ENCODE measurements at places on chromosomes 2 and 18.
A peak's percentile ranks its signal among the peaks of the same experiment; 100 is the strongest.

- peak; percentile 32 for DNase-seq
These were observed 9.5 kb upstream of the ZNF396 start for GRCh38 chr18:35386600-35387100.

- no peak for DNase-seq
These were observed 31.1 kb downstream of the RNU4ATAC start for GRCh38 chr2:121561617-121562268.

- no peak for DNase-seq
These were observed 80.8 kb downstream of the TWIST2 start for GRCh38 chr2:238928520-238929241.

DNA sequence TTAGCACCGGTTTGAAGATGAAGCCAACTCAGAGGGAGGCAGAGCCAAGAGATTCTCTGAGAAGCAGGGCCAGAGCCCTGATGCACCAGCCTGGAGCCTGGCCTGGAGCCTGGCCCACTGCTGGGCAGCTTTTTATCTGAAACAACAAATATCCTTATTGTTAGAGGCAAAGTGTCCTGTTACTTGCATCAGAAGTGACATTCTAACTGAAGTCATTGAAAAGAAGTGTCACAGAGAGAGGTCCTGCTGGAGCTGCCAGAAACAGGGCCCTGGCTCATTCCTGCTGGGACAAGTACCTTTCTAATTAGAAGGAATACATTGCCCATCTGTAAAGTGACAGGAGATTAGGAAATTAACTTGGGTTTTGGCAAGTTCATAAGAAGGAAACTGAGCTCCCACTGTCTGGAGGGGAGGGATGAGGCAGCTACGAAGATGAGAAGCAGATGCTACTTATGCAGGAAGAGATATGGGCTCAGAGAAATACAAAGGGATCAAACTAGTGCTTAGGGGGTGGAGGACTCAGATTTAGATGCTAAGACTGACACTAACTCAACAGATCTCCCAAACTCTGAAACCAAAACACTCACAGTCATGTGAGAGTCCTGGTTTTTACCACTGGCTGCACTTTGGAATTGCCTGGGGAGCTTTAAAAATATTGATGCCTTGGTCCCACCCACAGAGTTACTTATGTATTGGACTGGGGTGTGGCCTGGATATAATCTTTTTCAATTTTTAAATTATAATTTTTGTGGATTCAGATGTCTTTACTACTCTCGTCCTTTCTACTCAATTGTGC, 11.0 kb upstream of the HK2 start:
- DNase-seq = no peak

- DNase-seq = no peak
These were observed 495.8 kb downstream of the METTL4 start for GRCh38 chr18:2075499-2075898.

- DNase-seq = no peak
These were observed 1.9 kb upstream of the MEIS1 start for GRCh38 chr2:66432801-66433694.

DNA sequence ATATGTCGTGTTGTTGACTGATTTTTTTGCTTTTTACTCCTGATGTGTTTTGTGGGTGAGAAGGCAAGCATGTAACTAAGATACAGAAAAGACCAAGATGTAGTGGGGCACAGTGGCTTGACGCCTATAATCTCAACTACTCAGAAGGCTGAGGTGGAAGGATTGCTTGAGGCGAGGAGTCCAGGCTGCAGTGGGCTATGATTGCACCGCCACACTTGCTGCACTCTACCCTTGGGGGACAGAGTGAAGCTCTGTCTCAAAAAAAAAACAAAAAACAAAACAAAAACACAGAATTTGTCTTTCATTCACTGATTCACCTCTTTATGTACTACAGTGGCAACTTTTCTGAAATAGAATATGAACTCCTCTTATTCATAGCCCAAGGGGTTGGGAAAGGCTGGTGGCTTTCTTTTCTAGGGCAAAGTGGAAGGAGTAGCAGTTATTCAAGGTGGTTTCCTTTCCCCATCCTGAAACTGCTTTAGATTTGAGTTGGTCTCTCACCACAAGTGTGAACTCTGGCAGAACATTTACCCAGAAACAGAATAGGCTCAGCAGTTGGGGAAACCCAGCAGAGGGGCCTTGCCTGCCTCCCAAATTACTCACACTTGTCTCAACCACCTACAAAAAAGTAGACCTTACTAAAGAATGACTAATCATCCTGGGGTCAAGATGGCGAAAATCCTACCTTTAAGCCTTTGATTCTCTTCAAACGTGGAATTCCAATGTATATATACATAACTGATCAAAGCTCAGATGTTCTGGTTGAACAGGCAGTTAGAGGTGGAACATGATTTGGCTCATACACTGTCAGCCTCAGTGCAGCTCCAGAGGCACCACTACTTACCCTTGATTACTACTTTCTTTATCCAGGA, 6.5 kb downstream of the TANK start:
- DNase-seq = peak; percentile 20

- DNase-seq = no peak
These were observed 270.6 kb upstream of the FBXO11 start for GRCh38 chr2:48176876-48177275.

- DNase-seq = no peak
These were observed 232.3 kb downstream of the OSR1 start for GRCh38 chr2:19125901-19126680.

DNA sequence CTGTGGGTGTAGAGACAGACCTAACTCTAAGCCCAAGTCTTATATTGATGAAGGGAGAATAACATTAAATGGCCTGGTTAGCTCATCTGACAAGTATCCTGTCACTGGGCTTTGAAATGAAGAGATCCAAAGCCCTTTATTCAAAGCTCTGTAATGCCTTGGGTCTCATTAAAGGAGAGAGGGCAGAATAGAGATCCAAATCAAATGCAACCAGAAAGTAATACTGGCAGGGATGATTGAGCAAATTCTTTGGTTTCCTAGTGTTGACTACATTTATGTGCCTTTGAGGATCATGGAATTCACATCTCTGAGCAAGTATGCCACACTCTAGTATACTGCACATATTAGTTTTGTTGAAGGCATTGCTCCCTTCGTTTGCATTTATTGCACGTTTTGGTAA, 147.9 kb upstream of the CAVIN2 start:
- DNase-seq = no peak

- no peak for DNase-seq
These were observed 844 bp upstream of the MPV17 start for GRCh38 chr2:27323596-27324285.

GRCh38 chr2:190882411-190882766, 1.8 kb downstream of the GLS start:
- DNase-seq = no peak

- DNase-seq = no peak
These were observed 83.9 kb upstream of the LRPPRC start for GRCh38 chr2:44079686-44080085.

DNA sequence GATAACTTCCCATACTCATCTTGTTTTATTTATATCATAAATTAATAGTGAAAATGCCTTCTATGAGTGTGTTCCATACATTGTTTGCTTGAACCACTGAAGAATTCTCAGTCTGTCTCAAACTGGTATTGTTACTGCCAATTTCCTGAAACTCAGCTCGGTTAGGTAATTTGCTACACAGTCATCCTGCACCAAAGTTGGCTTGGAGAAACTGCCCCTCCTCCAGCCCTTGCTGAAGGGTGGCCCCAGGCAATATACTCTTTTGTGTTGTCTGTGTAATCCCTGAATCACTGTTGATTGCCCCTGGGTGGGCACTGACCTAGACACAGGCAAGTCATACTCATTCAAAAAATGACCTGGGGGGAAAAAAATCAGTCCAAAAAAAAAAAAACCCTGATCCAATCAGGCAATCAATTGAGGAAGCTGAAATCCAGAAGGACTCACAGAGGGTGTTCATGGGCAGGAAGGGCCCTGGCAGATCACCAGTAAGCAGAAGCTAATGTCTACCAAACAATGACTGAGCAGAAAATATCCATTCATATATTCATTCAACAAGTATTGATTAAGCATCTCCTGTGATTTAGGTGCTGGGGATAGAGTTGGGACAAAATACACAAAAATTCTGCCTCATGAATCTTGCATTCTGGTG, 3.8 kb upstream of the SESTD1 start:
- no peak for DNase-seq

DNA sequence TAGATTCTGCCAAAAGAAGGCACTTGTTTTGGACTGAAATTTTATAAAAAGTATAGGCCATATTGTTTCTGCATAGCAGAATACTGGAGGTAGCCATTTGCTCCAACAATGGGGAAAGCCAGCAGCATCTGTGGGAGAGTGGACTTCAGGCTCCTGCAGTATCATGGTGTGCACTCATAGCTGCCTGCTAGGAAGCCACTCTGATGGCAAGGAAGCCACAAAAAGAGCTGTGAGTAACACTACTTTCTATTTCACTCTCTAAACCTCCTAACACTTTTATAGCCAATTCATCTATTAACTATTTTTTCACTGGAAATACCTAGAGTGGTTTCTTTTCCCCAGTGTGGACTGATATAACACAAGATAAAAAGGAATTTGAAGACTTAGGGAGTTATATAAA, 144.4 kb upstream of the KCNJ3 start:
- no peak for DNase-seq

DNA sequence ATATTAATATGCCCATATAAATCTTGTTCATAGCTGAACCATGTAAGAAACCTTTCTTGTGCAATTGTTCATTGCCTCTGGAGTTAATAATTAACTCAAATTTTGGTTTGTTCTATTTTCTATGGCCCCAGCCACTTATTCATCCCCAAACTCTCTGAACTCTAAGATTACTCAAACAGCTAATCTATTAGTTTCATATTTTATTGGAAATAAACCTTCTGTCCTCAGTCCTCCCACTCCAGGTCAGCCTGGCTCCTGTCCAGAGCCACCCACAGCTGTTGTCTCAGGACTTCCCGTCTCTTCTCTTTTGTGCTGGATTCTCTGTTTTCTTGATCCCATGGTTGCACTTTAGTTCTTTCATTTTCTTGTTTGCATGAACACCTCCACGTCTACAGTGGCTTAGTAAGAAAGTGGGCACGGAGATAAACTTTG, 4.4 kb upstream of the RNF103 start:
- DNase-seq = no peak

DNA sequence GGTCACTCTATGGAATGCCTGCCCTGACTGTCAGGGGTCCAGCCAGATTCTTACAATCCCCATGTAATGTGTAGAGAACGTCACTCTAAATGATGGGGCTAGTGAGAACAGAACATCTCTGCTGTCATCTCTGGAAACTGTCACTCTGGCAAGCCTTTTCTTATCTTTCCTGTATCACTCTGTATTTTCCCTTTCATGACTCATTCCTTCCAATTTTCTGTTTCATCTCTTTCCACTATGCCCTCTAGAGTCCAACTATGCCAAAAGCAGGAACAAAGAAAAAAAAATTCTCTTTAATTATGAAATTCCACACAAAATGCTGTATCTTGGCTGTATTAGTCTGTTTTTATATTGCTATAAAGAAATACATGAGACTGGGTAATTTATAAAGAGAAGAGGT, 608.8 kb downstream of the ADCYAP1 start:
- DNase-seq = no peak

DNA sequence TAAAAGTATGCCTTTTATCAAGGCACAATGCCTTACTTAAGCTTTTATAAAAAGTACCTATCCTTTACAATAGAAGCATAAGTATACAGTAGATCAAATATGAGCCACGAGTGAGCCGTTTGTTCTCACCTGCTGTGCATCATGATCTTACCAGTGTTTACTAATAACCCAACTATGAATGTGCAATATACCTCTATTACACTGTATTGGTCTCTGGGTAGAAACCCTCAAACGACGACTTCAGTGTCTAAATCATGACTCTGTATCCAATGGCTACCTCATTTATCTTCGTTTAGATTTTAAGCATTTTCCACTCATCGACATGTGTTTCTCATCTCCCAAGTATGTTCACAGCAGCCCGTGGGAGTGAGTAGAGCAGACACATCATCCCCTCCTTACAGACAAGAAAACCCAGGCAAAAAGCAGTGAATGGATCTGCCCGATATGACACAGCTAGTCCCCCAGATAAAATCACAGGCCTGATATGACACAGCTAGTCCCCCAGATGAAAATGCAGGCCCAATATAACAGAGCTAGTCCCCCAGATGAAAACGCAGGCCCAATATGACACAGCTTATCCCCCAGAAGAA, 279.8 kb downstream of the TNS1 start:
- DNase-seq = no peak

- DNase-seq = no peak
These were observed 38.1 kb downstream of the ALPK2 start for GRCh38 chr18:58590839-58591238.

DNA sequence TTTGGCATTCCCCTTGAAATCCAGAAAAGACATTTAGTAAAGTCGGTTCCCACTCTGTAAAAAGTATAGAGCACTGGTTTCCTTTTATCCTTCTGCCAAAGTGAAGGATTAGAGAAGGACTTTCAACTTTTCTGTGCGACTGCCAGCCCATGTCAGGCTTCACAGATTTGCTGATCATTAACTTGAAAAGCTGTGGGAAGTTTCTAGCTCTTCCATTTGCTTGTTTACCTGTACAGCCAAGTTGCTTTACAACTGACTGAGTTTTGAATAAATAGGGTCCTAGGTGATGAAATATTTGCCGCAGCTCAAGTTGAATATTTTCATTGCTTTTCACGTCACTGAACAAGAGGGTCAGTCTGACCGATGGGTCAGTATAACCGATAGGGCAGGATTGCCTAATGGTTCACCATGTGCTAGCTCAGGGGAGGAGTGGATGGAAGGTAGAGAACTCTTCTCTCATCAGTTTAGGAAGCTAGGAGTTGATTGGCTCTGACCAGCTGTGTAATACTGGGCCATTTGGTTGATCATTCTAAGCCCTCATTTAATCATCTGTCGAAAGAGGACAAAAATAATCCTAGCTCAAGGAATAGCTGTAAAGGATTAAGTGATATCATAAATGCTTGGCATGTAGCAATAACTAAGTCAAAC, 30.4 kb downstream of the UPP2 start:
- no peak for DNase-seq

GRCh38 chr2:186605041-186605440, 15.2 kb downstream of the ITGAV start:
- DNase-seq = no peak

DNA sequence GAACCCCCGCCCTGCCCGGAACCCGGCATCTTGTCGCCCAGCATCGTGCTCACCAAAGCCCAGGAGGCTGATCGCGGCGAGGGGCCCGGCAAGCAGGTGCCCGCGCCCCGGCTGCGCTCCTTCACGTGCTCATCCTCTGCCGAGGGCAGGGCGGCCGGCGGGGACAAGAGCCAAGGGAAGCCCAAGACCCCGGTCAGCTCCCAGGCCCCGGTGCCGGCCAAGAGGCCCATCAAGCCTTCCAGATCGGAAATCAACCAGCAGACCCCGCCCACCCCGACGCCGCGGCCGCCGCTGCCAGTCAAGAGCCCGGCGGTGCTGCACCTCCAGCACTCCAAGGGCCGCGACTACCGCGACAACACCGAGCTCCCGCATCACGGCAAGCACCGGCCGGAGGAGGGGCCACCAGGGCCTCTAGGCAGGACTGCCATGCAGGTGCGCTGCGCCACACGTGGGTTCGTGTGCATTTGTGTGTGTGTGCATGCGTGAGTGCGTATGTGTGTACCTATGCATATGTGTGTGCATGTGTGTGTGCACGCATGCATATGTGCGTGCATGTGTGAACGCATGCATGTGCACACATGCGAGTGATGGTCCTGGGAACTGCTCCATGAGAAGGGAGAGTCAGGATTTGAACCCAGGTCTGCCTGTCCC, 47.1 kb upstream of the ATG16L1 start:
- DNase-seq = no peak

Data from stimulated activated CD8-positive, alpha-beta memory T cell treated with anti-CD3 and anti-CD28 coated beads, Interleukin-15, amount 100 ng/mL, for 4 hours (primary cell).